ENCODE measurements at places on chromosomes 6 and 20.

DNA sequence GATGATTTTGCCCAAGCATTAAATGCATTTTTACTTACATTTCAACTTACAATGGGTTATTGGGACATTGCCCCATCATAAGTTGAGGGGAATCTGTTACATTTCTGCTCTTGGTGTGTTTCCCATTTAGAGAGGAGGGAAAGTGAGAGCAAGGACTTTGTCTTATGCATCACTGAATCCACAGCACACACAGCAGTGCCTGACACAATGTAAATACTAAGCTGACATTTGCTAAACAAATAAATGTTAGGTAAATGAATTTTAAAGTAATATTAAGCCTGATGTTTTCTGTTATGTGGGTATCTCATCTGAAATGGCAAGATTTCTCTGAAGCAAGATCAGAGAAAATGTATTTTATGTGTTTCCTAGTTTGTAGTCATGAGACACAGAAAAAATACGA is 143.6 kb upstream of the STXBP5 start:
- DNase-seq = no peak

DNA sequence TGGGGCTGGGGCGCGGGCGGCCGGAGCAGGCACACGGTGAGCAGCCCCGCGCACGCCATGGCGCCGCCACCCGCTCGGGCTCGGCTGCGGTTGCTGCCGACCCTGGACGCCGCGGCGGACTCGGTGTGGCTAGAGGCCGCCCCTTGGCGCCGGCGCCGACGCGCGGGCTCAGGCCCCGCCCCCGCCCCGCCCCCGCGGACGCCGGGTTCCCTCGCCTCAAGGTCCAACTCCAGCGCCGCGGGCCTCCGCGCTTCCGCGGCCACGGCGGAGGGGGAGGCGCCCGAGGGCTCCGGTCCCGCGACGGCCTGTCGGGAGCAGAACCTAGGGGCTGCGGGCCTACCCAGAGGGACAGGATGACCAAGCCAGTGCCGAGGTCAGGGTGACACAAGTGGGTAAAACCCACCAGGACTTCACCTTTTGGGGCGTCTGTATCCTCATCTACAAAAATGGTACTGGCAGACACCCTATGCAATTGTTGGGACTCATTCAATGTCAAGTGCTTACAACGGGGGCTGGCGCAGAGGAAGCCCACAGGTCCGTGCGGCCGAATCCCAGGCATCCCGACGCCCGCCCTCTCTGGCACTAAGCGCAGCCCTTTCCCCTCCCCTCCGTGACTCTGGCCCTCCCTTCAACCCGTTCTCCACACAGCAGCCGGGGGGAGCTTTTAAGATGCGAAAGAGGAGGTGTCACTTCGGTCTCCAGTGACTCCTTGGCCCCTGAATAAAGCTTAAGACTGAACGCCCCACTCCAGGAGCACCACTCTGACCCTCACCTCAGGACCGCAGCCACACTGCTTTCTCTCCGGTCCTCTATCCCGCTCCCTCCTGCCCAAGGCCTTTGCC is at the start of gene NECAB3:
NECAB3 (minus strand) TSS at position 135 of the 842 bp plus-strand sequence; CDS start at position 59, 76 bp downstream.
- DNase-seq = peak; percentile 38

DNA sequence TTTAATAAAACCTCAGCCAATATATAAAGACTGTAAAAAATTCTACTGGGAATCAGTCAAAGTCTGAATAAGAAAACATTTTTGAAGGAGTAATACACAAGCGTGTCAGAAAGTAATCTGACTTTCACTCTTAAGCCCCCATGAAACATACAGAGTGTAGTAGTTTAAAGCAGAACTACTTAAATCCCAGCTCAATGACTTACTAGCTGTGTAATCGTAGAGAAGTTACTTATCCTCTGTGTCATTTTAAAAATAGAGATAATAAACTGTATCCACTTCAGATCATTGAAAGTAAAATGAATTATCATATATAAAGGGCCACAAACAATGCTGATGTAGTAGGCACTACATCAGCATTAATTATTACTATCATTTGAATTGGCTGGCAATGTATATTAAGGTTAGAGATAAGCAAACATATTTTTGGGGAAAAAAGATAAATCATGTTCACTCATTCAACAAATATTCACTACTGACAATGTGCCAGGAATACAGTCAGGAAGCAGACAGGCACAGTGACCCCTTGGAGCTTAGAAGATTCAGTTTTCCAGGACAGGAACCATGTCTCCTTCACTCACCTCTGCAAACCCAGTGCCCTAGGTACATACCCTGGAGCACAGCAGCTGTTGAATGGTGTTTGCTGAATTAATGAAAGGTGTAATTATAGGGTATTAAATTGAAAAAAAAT is 14.4 kb downstream of the REPS1 start:
- DNase-seq = no peak

- no peak for DNase-seq
These were observed 2.7 kb downstream of the TEAD3 start for GRCh38 chr6:35494161-35494563.

GRCh38 chr6:16206595-16207037 is 31.8 kb upstream of the GMPR start:
- DNase-seq = peak; percentile 5

DNA sequence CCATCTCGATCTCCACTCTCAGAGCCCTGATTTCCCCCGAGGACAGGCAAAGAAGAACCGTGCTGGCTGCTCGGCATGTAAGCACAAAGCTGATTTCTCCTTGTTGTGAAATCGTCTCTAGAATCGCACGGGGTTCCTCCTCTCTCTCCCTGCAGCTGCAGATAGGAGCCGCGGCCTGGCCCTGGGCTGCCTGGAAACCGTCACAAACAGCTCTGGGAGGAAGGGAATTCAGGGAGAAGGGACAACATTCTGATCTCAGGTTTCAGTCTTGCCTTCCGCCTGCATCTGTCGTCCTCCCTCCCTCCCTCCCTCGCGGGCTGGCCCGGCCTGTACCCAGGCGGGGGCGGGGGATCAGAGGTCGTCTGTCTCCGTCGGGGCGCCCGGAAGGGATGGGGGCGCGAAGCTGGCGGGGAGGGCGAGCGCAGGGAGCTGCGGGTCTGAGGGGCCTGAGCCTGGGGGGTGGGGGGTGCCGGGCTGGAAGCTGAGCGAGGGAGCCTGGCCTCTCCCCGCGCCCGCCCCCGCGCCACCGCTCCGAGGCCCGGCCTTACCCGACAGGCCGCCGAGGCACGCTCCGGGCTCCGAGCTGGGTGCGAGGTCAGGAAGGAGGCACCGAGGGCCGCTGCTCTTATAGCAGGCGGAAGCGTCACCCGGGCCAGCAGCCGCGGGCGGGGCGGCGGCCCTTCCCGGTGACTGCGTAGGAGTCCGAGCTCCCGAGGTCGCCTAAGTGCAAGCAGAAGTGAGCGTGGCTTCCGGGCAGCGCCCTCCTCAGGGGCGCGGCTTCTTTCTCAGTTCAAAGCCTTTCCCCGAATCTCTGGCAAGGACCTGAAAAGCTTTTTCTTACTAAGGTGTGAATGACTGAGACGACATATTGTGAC is at the start of gene SERPINB1:
SERPINB1 (minus strand) TSS at position 600 of the 875 bp plus-strand sequence. CDS start 1,277 bp downstream, outside the sequence.
- DNase-seq = peak; percentile 59

Measured in activated gamma-delta T cell treated with anti-CD3 and anti-CD28 coated beads, Interleukin-2, amount 50 U/mL, for 16 hours (primary cell).